ENCODE measurements at places on chromosomes 12 and 14.

DNA sequence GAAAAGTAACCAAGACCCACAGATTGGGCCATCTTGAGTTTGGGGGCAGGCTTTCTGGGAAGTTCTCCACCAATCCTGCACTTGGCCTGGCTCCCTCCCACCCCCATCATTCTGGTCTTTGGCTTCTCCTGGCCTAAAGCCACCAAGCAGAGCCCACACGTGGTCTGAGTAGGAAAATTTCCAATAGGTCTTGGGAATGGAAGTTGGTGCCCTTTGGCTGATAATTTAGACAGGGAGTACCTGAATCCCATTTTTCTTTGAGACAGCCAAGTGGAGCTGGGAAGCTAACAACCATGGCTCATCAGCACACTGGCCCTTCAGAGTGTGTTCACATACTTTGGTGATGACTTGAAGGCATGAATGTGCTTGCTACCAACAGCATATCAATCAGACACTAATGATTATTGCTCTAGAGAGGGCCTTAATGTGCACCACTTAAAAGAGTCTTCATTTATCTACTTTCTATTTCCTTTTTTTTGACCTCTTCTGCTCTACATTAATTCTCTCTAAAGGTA lies 156.0 kb downstream of the EGLN3 start:
- DNase-seq: no peak

DNA sequence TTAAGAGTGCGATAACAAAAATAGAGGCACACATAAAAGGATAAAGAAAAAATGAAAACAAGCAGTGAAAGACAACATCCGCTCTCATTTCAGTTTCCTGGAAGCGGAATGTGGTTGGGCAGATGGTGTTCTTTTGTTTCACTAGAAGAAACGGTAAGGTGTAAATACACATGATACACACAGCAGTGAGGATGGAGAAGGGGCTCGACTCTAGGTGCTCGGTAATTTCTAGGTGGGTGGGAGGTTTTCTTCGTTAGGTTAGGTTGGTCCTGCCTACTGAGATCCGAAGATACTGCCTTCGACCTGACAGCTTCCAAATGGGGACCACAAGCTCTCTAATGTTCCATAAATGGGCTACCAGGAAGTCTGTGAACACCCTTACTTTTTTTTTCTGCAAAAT lies 1082.5 kb downstream of the BCL11B start:
- no peak for DNase-seq

GRCh38 chr12:20248646-20249045 lies 119.7 kb upstream of the PDE3A start:
- DNase-seq: no peak

DNA sequence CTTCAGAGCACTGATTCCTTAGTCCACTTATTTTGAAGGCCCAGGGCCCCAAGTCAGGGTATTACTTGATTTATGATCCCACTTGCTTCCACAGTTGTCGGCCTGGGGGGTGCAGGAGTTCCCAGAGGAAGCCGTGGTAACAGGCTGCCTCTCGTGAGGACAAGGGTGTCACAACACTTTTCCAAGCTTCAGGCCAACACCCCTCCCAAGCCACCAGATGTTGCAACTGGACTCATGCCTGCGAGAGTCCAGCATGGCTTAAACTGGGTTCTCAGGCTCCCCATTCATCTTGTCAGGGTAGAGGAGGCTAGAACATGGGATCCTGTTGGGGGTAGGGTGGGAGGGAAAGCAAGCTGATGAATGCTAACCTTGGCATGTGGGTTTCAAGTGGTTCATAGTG lies 56.1 kb downstream of the BMP4 start:
- no peak for DNase-seq

DNA sequence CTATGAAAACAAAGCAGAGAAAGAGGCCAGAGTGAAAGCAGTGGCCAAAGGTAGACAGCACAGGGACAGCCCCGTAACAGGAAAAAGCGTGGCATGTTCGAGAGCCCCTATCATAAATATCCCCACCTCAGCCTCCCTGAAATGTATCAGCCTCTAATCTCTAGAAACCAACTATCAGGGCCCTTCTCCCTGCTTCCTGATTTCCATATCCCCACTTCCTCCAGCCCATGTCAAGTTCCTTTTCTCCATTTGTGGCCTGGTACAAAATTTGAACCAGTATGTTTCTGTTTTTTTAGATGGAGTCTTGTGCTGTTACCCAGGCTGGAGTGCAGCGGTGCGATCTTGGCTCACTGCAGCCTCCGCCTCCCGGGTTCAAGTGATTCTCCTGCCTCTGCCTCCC lies 16.9 kb downstream of the DEPDC4 start:
- DNase-seq: no peak
